ENCODE measurements at places on chromosomes 4 and X.

GRCh38 chrX:46180258-46180687 lies 364.9 kb downstream of the ZNF674 start:
- peak; percentile 91 for DNase-seq

- DNase-seq = no peak
These were observed 50.0 kb downstream of the CCNI start for GRCh38 chr4:77025643-77026321.

- DNase-seq = no peak
These were observed 451.2 kb downstream of the PCDH7 start for GRCh38 chr4:31171362-31171761.

DNA sequence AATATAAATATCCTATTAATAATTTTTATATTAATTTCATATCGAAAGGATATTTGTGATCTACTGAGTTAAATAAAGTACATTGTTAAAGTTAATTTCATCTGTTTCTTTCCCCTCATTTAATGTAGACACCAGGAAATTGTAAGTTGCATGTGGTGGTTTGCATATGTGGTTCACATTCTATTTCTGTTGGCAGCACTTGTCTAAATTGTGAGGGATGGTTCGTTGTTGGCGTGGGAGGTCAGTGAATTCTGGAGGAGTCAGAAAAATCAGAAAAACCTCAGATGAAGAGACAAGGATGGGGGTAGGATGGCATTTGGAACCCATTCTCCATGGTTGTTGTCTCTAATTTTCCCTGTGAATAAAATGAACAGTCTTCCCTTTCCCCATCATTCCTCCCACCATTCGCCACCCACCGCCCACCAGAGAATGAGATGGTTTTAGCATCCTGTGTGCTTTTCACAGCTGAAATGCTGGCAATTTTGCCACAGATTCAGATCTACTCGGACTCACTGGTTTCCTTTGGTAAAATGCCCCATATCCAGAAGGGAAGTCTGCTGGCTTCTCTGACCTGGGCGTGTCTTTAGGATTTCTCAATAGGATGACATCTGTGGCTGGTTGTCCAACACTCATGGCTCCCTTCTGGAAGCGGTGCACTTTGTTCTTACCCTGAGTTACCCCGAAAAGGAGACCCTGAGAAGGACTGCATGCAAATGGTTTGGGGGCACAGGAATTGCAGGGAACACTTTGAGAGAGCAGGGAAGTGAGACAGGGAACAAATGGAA lies 52.3 kb downstream of the LGI2 start:
- DNase-seq = no peak

- peak; percentile 74 for DNase-seq
These were observed 84.3 kb downstream of the NBDY start for GRCh38 chrX:56813318-56813837.

- DNase-seq = no peak
These were observed 66.2 kb downstream of the UBA6 start for GRCh38 chr4:67634741-67635140.

- no peak for DNase-seq
These were observed 1452.7 kb upstream of the TENM3 start for GRCh38 chr4:180790471-180790870.

- no peak for DNase-seq
These were observed 53.2 kb downstream of the SPINK2 start for GRCh38 chr4:56768316-56768715.

DNA sequence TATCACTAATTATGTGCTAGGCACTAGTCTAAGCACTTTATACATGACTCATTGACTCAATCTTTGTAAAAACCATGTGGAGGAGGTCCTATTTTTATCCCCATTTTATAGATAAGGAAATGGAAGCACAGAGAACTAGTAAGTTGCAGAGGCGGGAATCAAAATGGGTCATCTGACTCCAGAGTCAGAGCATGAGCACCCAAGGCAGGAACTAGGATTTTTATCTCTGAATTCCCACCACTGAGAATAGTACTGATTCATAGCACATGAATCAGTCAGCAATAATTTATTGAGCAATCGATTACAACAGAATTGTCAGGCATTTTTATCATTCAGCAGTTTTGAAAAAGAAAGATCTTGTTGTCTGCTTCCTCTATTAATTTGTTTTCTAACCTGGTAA lies 19.3 kb downstream of the SCARB2 start:
- peak; percentile 85 for DNase-seq

GRCh38 chr4:182513587-182514291 lies 270.5 kb downstream of the TENM3 start:
- no peak for DNase-seq

DNA sequence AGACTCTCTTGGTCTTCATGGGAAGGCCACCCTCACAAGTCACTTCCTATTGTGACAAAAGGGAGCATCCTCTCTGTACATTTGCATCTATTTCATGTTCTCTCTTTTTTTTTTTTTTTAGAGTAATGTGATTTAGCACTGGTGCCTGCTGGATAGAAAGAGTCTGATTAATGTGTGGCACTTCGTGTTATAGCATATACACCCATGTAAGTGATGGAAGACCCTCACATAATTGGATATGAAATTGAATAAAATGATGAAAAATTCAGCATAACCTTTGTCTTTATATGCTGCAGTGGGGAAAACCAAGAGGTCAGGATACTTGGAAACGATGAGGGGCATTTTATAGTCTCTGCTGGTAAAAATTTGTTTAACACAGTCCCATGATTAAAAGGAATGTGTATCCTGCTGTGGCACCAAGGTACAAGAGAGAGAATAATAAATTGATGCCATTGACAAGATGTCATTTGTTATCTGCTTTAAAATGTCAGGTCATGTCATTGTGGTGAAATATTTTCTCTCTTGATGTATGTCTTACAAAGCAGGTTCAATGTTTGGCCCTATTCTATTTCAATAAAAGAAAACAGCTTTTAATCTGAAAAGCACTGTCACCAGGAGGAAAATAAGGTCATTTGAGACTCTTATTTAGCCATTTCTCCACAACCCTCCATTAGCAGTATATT lies 1115.4 kb downstream of the STPG2 start:
- no peak for DNase-seq

- no peak for DNase-seq
These were observed 952.2 kb upstream of the FTHL17 start for GRCh38 chrX:32024072-32024471.

- no peak for DNase-seq
These were observed 25.2 kb upstream of the FAM241A start for GRCh38 chr4:112120021-112120420.

DNA sequence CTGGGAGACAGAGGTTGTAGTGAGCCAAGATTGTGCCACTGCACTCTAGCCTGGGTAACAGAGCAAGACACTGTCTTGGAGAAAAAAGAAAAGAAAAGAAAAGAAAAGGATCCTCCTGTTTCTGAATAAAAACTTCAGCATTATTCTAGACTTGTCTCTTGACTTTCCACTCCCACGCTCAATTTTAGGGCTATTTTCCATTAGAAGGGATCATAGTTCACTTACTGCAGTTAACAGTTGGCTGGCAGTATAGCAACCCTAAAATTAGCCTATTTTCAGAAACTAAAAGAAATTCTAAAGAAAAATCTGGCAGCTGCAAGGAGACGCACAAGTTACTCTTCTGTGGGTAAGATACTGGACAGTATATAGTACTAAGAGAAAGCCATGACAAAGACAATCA lies 28.1 kb downstream of the THOC2 start:
- DNase-seq = no peak

DNA sequence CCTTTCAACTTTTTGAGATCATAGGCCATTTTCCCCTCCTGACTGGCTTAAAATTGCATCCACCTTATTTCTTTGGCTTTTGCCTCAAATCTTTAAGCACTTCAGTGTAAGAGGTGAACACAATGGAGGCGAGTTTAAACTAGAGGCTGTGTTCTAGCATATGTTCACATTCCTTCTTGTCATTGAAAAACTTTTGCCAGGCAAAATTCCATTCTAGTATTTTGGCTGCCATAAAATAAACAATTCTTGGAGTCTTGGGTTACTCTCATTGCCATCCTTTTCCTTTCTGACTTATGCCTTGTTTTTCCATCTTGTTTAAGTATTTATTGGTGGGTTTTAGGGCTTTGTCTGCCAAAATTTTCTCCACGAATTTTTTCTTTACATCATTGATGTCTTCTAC lies 137.3 kb upstream of the ANXA10 start:
- DNase-seq = no peak

DNA sequence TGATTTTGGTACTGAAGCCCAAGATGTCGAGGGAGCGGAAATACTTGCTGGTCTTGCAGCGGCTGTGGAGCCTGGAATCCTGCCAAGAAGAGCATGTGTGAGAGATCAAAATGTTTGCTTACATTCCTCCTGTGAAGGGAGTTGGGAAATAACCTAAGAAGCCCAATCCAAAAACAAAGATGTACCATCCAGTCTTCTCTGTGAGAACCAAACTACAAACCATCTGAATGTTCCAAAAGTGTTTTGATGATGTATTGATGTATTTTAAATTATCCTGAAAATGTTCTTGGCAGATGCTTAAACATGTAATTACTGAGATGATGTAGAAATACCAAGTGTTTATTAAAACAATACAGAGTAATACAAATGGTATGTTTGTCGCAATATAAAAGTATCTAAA lies 10.1 kb upstream of the ADH1A start:
- DNase-seq = peak; percentile 95

DNA sequence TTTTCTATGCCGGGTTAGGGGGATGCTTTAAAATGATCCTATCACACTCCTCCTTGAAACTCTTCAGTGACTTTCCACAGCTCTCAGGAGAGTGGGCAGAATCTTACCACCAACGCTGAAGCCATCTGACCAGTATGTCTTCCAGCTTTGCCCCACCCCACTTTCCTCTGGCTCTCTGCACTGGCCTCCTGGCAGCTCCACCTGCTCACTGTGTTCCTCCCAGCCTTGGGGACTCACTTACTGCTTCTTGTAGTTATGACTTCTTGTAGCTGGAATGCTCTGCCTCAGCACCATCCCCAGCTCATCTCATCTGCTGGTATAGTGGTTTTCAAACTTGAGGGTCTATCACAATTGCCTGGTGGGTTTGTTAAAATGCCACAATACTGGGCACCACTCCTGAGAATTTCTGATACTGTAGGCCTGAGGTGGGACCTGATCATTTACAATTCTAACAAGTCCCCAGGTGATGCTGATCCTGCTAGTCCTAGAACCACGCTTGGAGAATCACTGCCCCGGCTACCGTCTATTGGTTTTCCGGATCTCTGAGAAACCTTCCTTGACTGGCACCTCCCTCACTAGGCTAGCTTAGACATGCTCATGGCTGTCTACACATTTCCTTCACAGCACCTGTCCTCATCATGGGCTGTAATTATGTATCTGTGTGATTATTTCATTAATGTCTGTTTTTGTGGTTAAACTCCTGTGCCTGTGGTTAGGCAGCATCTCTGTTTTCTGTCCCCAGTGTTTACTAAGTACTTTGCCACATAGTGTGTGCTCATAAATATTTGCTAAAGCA lies 152.2 kb downstream of the MGST2 start:
- no peak for DNase-seq

DNA sequence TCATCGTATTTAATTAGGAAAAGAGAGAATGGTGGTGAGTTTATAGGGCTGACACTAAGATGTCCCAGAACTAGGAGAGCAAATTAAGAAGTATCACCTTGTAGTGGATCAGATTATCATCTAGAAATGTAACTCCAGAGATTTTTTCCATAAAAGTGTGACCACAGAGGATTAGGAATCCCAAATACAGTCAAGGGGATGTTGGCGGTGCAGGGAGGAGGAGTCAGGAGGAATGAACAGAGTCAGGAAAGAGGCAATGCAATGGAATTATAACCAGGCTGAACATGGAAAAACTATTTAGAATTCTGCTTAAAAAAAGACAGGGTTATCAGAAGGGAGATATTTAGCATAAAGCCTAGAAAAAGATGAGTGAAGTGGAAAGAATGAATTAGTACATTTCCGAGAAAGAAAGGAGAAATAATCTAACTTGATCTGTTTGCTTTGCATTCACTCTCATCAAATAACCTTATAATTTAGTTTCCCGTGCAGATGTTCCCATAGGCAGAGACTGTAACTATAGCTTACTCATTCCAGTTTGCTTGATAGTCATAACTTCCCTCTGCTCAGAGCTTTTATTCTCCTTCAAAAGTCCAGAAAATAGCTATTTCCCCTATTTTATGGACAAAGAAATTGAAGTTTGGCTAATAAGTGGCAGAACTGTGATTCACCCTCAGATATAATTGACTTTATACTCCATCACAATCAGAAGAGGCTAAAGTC lies 56.4 kb downstream of the SCFD2 start:
- no peak for DNase-seq

DNA sequence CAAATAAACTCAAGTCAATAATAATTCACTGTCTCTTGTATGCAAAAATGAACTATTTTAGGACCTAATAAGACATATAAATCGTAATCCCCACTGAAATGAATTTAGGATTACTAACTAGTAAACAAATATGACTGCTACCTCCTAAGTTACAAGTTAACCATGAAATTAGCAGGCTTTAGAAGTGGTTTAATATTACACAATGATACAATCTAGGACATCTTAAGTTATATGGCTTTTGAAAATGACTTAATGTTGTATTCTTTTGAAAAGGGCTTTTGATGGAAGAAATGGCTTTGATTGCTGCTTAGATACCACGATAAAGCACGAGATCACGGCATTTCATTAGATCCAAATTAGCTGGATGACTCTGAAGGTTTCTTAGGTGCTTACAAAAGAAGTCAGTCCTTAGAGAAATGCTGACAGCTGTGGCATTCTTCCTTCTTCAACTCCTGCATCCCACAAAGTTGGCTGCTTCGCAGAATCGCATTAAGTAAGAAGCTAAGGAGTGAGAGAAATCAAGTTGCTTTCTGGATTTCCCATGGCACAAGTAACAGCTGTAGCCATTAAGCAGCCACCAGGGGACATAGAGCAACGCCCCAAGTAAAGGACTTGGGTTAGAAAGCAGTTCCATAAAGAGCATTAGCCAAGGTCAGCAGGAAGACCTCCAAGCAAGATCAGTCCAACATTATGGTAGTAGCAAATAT lies 6.9 kb downstream of the SLC10A7 start:
- no peak for DNase-seq

DNA sequence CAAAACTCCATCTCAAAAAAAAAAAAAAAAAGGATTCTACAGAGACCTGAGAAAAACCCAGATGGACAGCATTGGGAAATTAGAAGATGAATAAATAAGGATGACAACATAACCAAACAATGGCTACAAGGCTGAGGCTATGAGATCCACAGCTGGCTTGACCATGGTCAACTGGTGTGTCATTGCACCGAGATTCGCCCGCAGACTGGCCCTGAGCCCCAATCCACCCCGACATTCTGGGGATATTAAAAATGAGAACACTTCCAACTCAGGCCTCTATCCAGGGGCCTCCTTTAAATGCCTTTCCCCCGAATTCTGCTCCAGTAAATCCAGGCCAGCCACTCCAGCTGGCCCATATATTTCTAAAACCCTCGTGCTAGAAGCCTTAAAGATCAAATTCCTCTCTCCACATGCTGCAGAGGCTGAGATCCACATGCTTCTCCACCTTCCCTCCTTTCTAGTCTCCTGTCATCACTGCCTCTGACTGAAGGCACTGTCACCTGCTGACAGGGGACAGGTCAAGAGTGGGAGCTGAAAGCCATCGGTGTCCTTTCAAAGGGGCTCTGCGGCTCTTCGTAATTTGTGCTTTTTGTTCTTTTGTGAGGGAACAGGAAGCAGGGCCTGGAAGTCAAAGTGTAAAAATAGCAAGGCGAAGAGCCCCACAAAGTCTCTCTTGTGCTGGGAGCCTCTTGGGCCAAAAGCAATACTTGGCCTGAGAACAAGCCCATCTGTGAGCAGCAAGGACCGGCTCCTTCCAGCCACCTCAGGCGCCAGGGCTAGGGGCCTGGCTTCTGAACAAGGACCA lies 203.7 kb downstream of the NSUN7 start:
- no peak for DNase-seq

- DNase-seq = no peak
These were observed 39.6 kb downstream of the PTCHD1 start for GRCh38 chrX:23374291-23374690.

All from GM04503 (cell line).